ENCODE measurements at places on chromosomes 4 and X.

DNA sequence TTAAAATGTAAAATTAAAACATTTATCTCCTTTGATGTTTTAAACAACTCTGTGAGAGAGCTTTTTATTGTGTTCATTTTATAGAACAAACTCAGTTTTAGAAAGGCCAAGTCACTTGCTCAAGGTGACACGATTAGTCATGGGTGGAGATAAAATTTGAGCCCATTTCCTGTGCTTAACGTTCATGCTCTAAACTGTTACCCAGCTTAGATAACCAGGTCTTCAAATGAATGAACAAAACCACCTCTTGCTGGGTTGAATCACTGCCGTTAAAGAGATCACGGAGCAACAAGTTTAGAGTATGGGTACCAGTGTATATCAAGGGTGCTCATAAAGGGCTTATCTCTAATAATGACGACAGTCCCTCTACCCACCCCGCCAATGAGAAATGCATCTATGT is 10.2 kb upstream of the CASK start:
- ATAC-seq: no peak

DNA sequence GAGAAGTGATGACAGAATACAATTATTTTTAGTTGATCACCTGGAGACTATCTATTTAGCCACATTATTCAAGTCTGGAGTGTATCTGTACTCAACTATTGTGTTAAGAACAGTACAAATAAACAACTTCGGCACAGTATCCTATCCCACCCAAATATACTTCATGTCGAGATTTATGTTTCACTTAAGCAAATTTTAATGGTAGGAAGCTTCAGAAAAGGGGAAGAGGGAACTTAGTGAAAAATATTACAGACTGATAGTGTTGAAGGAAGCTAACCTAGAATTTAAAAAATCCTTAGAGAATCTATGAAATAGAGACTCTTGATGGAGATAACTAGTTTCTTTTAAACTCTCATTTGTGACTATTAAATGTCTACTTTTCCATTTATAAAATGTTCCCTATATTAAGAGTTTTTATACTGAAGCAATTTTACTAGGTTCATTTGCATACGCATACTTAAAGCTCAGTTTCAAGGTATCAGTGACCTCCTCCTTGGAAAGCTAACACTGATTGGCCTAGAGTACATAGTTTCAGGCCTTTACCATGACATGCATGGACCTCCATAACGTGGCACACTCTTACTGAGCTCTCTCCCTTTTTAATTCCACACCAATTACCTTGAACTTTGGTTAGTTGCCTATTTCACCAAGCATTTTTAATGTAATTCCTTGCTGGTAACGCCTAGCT is 197.7 kb downstream of the CAMK2D start:
- ATAC-seq: no peak

- no peak for ATAC-seq
Measured at GRCh38 chrX:70001269-70001668, 48.5 kb downstream of the AWAT2 start.

DNA sequence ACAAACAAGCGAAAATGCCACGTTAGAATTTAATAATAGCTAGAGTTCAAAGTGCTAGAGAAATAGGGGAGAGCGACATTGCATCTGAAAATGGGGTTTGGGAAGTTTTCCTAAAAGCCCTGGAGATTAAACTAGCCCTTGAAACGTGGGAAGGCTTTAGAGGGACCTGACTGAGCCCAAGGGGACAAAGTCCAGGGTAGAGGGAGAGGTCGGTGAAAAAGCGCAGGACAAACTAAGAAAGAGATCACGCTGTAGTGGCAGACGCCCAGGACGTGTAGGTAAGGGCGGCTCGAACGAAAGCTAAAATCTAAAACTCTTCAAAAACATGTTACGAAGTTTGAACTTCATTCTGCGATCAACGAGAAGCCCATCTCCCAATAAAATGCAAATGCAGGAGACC is 1.1 kb upstream of the ATP11C start:
- ATAC-seq: no peak

- ATAC-seq: no peak
Measured at GRCh38 chr4:147944249-147944648, 212.4 kb downstream of the ARHGAP10 start.

DNA sequence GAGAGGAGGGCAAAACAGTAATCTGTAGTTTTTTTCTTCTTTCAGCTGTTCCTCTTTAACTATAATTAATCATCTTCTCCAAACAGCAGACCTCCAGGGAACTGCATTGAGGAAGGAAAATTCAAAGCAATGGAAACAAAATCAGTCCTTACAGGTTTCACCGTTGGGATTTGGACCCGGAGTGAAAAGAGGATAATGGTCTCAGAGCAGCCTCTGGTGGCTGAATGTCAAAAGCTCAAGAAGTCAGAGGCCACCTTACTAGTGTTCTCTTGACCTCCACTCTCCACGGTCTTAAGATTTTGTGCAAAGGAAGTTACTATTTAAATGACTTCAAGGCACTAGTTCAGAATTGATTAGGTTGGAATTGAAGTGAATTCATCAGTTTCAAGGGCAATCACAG is 16.0 kb upstream of the MID1 start:
- ATAC-seq: no peak

GRCh38 chrX:136185401-136186022 is 38.2 kb downstream of the FHL1 start:
- ATAC-seq: no peak

- no peak for ATAC-seq
Measured at GRCh38 chrX:154735695-154736393, 15.0 kb downstream of the GAB3 start.

DNA sequence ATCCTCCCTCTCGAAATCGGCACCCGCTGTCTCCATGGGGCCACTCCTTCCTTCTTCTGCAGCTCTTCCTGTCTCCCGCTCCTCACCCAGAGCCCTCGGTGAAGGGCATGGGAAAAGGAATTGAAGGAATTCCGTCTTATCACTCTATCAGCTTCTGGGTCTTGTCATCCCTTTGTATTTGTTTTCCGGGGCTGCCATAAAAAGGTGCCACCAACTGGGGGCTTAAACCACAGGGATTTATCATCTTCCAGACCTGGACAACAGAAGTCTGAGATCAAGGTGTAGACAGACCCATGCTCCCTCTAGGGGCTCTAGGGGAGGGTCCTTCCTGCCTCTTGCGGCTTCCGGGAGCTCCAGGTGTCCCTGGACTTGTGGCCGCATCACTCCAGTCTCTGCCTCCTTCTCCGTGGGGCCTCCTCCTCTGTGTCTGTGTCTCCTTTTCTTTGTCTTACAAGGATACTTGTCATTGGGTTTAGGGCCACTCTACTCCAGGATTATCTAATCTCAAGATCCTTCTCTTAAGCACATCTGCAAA is 24.0 kb downstream of the CD99 start:
- no peak for ATAC-seq

GRCh38 chrX:116824785-116825184 is 362.0 kb upstream of the CT83 start:
- ATAC-seq: no peak

GRCh38 chr4:115228851-115229250 is 115.4 kb upstream of the NDST4 start:
- ATAC-seq: no peak

DNA sequence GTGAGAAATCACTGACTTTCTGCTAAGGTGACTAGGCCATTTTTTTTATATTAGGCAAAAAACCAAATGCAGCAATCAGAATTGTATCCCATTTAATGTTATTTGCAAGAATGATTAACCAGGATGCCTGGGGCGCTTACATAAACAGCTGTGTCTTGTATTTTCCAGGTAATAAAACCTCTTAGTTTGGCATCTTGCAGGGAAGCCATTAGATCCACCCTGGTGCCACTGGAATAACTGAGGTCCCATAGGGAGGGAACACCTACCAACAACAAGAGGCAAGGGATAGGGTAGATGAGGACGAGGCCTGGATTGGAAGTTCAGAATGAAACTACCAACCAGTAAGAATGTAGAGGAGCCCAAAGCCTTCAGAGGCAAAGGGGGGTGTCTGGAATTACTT is 288.3 kb downstream of the ARHGAP24 start:
- ATAC-seq: no peak

GRCh38 chr4:61938250-61938846 is 738.2 kb downstream of the ADGRL3 start:
- ATAC-seq: no peak

DNA sequence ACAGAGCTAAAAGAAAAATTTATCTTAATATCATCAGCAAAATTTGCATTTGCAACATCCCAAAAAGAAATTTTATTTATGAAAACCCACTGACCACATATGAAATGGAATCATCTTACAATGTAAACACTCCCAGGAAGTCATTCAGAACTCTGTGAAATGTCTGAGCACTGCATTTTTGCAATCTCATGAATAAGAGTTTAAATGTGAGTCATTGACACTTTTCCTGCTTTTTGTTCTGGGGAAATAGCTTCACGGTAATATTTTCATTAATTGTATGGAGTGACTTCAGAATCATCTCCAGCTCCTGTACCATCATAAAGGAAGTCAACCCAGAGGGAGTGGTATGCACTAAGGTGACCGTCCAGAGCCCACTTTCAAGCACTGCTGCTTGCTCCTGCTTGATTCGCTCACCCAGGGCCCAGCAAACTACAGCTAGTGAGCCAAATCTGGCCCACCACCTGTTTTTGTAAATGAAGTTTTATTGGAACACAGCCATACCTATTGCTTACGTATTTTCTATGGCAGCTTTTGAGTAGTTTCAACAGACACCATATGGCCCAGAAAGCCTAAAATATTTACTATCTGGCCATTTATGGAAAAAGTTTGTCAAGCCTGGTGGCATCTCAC is 17.2 kb downstream of the EDNRA start:
- no peak for ATAC-seq

GRCh38 chr4:77172336-77172735 is 15.3 kb downstream of the CCNG2 start:
- no peak for ATAC-seq

DNA sequence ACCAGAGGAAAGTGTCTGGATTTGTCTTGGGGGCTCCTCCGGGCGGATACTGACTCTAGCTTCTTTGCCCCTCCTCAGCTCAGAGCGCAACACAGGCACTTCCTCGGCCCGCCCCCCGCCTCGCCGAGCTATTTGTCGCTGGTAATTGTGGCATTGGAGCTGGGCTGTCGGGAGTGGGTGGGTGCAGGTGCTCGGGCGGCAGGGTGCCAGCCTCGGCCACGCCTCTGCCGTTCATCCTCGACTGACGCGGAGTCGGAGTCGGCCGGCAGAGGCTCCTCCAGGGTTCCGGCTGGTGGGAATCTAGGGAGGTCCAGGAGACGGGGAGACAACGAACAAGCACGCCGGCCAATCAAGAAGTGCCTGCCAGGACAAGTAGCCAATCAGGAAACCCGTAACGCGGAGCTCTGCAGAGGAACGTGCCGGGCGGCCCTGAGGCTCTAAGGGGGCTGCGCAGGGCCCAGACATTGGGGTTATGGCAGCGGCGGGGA is 3.9 kb upstream of the SYN1 start:
- ATAC-seq: no peak

- no peak for ATAC-seq
Measured at GRCh38 chr4:113433536-113434246, 327.8 kb downstream of the CAMK2D start.

DNA sequence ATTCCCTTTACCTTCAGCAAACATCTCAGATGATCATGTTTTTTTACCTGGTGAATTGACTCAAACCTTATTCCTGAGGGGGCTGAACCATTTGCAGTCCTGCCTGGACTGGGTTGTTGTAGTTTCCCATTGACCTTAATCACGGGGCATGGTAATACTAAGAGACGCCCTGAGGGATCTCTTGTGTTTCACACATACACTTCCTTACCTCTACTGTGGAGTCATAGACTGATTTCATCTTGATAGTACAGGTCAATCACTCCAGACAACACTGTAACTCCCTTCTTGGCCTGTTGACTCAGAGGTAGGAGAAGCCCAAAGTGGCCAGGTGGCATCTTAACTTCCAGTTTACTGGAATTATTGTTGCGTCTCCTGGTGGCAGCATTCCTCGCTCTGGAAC is 1064.0 kb upstream of the PCDH10 start:
- no peak for ATAC-seq

- ATAC-seq: peak; percentile 49
Measured at GRCh38 chrX:2697741-2698299, 6.7 kb downstream of the CD99 start.

DNA sequence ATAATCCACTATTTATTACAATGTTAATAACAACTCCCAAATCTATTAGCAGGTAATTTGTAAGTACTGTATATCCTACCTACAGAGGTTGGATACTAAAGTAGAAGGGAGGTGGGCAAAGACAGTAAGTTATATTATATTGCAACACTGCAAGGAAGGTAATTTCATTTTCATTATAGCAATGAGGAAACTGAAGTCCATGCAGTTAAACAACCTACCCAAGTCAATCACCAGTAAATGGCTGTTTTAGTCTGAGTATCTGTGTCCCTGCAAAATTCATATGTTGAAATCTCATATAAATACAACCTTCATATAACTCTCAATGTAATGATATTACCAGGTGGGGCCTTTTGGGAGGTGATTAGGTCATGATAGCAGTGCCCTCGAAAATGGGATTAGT is 114.4 kb downstream of the SCLT1 start:
- ATAC-seq: no peak

GRCh38 chr4:86452422-86452891 is 92.6 kb upstream of the MAPK10 start:
- no peak for ATAC-seq

GRCh38 chr4:3044870-3045819 is 29.2 kb downstream of the HTT-AS start:
- ATAC-seq: peak; percentile 70

GRCh38 chr4:107562316-107562715 is 157.7 kb downstream of the PAPSS1 start:
- ATAC-seq: no peak

- peak; percentile 82 for ATAC-seq
Measured at GRCh38 chr4:8241895-8242696, 27.5 kb upstream of the HTRA3 start.

DNA sequence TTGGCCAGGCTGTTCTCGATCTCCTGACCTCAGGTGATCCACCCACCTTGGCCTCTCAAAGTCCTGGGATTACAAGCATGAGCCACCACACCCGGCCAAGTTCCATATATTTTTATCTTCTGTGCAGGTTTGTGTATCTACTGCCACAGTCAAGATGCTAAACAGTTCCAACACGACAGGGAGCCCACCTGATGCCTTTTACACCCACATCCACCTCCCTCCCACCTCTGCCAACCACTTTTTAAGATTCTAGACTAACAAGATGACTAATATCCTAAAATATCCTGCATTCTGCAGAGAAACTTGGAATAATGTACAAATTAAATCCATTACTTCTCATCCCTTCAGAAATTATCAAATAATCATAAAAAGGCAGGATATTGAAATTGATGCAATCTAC is 19.3 kb upstream of the RPL34 start:
- ATAC-seq: no peak

- ATAC-seq: no peak
Measured at GRCh38 chr4:76750716-76751115, 147.2 kb downstream of the SOWAHB start.

DNA sequence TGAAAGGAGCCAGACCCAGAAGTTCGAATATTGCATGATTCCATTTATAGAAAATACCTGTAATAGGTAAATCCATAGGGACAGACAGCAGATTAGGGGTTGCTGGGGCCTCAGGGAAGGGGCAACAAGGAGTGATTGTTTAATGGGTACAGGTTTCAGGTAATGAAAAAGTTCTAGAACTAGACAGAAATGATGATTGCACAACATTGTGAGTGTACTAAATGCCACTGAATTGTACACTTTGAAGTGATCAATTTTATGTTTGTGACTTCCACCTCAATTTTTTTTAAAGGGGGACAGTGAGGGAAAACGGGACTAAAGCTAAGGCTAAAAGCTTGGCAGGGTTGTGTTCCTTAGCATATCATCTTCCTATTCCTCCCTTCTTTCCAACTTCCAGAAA is 23.5 kb downstream of the ZBTB33 start:
- ATAC-seq: no peak

Measured in stimulated activated memory B cell treated with anti-CD40 and anti-IgM and Interleukin-4, amounts not matched to agents 10 μg/mL and 1 μg/mL and 100 μg/mL, for 72 hours (primary cell).